Skin of body (tissue), 3 donors: ENCODE measurements at places on chromosomes 13 and 19. TPM values are rescaled to one million over a fixed set of nuclear protein-coding genes. Genes with fewer than 3 reads are reported as not detected.

- no peak for DNase-seq
Observed at GRCh38 chr13:28161370-28161769, 23.0 kb downstream of the PAN3 start.

DNA sequence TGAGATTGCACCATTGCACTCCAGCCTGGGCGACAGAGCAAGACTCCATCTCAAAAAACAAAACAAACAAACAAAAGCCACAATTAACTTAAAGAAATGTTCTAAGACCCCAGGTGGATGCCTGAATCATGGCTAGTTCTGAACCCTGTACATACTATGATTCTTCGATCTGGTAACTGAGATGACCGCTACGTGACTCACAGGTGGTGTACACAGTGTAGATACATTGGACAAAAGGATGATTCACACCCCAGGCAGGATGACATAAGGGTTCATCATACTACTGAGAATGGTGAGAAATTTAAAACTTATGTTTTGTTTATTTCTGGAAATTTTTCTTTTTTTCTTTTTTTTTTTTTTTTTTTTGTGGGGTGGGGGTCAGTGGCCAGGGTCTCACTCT is 6.5 kb downstream of the ZNF426 start:
- no peak for DNase-seq

DNA sequence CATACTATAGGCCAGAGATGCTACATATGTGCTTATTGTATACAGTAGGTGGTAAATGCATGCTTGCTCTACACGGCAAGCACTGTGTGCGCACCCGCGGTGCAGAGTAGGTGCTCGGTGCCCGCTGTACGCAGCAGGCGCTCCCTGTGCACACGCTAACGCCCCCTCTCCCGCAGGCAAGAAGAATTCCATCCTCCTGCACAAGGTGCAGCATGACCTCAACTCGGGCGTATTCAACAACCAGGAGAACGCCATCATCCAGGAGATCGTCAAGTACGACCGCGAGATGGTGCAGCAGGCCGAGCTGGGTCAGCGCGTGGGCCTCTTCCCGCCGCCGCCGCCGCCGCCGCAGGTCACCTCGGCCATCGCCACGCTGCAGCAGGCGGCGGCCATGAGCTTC is 17.7 kb downstream of the POLRMT start:
- DNase-seq: no peak

The CELF5 gene
- total RNA-seq: 0.30 TPM

The SRRM5 gene
- not detected for total RNA-seq
